Kidney epithelial cell (primary cell): ENCODE measurements at places on chromosomes 12 and 14. TPM values are rescaled to one million over a fixed set of nuclear protein-coding genes. Genes with fewer than 3 reads are reported as not detected.

Gene CALM1
- total RNA-seq, result 293 and 328 TPM in 2 replicates

Gene CFAP54
- 0.41 and 0.79 TPM in 2 replicates for total RNA-seq

Gene DLK1
- not detected in 2 replicates for total RNA-seq

Gene KCNJ8
- 0.25 and 0.27 TPM in 2 replicates for total RNA-seq

Gene ABHD12B
- not detected in 2 replicates for total RNA-seq

Gene CDKL1
- 1.2 and 2.4 TPM in 2 replicates for total RNA-seq

Gene TMEM116
- 8.2 and 10.7 TPM in 2 replicates for total RNA-seq

Gene GALNT9
- 1.5 and 9.4 TPM in 2 replicates for total RNA-seq

Gene MIPOL1
- total RNA-seq, result 7.1 and 11.2 TPM in 2 replicates

Gene AKAP6
- total RNA-seq, result 1.3 and 4.5 TPM in 2 replicates

Gene GALNT6
- 35.0 and 45.7 TPM in 2 replicates for total RNA-seq

Gene OTX2
- total RNA-seq, result not detected in 2 replicates

Gene SOAT2
- total RNA-seq, result 0.07 TPM in 1 of 2 replicates, not detected in the other

Gene NTF3
- total RNA-seq, result 0.34 TPM in 1 of 2 replicates, not detected in the other

Gene OR6J1
- not detected in 2 replicates for total RNA-seq

Gene HCAR1
- 0.62 and 0.79 TPM in 2 replicates for total RNA-seq

Gene CLSTN3
- total RNA-seq, result 61.3 and 85.6 TPM in 2 replicates

Gene GZMB
- not detected in 2 replicates for total RNA-seq

Gene TSHR
- total RNA-seq, result not detected in 2 replicates

Gene RAD51AP1
- 8.7 and 9.3 TPM in 2 replicates for total RNA-seq

Gene OR11H12
- total RNA-seq, result not detected in 2 replicates

Gene SYNE3
- total RNA-seq, result 2.2 and 3.1 TPM in 2 replicates

Gene PTHLH
- 2.1 and 2.7 TPM in 2 replicates for total RNA-seq

Gene TMEM132C
- total RNA-seq, result 0.42 and 0.48 TPM in 2 replicates

Gene STYK1
- total RNA-seq, result 1.1 and 1.5 TPM in 2 replicates

Gene TAS2R9
- not detected in 2 replicates for total RNA-seq

Gene DDN
- 0.13 and 0.34 TPM in 2 replicates for total RNA-seq

Gene TAS2R8
- total RNA-seq, result 0.08 TPM in 1 of 2 replicates, not detected in the other

Gene TNFAIP2
- total RNA-seq, result 152 and 154 TPM in 2 replicates

Gene CCDC198
- 14.7 and 19.4 TPM in 2 replicates for total RNA-seq

Gene ADCY6
- total RNA-seq, result 24.3 and 26.2 TPM in 2 replicates

Gene STAC3
- total RNA-seq, result 0.71 TPM in 1 of 2 replicates, not detected in the other

Gene SYT1
- total RNA-seq, result 7.4 and 8.8 TPM in 2 replicates

Gene DDX23
- 64.1 and 65.1 TPM in 2 replicates for total RNA-seq

Gene INHBE
- 4.4 and 8.7 TPM in 2 replicates for total RNA-seq

Gene RNF212B
- not detected in 2 replicates for total RNA-seq

Gene SYNDIG1L
- not detected in 2 replicates for total RNA-seq

Gene LUM
- total RNA-seq, result 0.67 and 1.5 TPM in 2 replicates

Gene TAOK3
- total RNA-seq, result 8.7 and 13.5 TPM in 2 replicates

Gene KRT2
- not detected in 2 replicates for total RNA-seq

Gene TNFRSF1A
- 115 and 143 TPM in 2 replicates for total RNA-seq

Gene PGF
- 10.5 and 11.2 TPM in 2 replicates for total RNA-seq

Gene STAT2
- 125 and 133 TPM in 2 replicates for total RNA-seq

Gene ST8SIA1
- 0.14 and 0.21 TPM in 2 replicates for total RNA-seq

Gene C12orf54
- total RNA-seq, result not detected in 2 replicates

Gene LHX5
- total RNA-seq, result 0.34 and 0.50 TPM in 2 replicates

Gene FRMD6
- total RNA-seq, result 206 and 228 TPM in 2 replicates
